ENCODE measurements at places on chromosomes 1 and 21.

DNA sequence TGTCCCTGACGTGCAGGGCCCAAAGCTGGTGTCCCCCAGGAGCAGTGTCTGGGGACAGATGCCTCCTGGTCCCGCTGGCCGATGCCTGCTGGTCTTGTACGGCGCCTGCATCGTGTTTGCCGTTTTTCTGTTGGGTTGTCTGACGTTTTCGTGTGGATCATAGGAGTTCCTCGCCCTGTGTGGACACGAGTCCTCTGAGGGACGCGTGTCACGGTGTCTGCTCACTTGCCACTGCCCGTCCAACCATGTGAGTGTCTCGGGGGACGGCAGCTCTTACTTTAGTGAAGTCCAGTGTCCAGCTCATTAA is 7.4 kb downstream of the MIB2 start:
- no peak for DNase-seq

- no peak for DNase-seq
Measured at GRCh38 chr21:32459972-32460371, 47.5 kb downstream of the EVA1C start.

GRCh38 chr1:91850708-91851107 is 35.2 kb downstream of the TGFBR3 start:
- no peak for DNase-seq

DNA sequence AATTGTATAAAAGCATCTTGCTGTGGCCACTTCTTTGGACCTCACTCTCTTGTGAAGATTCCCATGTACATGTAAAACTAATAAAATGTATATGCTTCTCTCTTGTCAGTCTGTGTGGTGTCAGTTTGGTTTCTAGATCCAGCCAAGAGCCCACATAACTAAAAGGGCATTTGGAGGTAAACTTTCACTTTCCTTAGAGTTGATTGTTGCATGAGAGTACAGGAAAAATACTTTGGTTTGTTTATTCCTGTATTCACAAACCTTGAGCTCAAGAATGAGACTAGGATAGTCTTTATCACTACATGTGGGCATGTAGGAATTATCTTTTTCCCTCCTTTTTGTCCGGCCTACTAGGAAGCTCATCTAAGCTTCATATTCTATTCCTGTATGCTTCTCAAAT is 50.9 kb downstream of the KCTD3 start:
- DNase-seq = no peak

- DNase-seq = no peak
Measured at GRCh38 chr1:182430263-182431068, 19.5 kb upstream of the RGSL1 start.

DNA sequence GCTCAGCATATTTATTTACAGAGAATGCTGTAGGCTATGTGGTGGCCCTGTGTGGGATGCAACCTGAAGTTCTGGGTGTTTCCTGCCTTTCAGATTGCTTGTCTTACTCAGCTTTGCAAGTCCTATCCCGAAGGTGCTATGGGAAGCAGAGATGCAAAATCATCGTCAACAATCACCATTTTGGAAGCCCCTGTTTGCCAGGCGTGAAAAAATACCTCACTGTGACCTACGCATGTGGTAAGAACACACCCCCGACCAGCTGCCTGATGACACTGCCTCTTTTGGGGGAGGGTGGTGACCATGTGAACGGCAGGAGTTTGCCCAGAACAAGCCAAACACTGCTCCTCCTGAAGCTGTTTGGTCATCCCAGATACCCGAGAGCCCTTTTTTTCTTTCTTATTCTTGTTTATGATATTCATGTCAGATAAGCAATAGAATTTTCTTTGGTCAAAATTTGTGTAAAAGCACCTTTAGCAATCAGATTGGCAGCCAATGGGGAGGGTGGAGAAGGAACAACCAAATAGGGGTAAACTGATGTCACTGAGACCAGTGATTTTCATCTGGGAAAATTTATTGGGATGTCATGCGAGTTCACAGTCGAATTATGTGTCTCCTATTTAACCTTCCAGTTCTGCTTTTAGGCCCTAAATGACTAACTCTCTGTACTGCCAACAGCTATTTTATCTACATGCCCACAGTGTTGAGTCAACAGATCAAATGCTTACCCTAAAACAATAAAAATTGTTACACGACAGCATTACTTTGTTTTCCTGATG is 82.6 kb downstream of the EVA1C start:
- DNase-seq = no peak

DNA sequence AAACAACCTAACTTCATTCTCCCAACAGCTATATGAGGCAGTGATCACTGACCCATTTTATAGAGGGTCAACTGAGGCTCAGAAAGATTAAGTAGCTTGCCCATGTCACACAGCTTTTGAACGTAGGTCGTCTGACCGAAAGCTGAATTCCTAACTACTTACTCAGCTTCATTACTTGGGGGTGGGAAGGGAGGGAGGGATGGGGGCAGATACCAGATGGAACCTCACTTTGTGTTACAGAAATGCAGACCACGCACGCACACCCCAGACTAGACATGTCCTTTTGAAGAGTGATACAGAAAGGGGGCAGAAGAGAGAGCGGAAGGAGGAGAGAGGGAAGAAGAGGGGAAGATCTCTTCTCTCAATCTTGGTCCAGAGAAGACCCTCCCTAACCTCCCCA is 2.3 kb downstream of the ADGRB2 start:
- no peak for DNase-seq

DNA sequence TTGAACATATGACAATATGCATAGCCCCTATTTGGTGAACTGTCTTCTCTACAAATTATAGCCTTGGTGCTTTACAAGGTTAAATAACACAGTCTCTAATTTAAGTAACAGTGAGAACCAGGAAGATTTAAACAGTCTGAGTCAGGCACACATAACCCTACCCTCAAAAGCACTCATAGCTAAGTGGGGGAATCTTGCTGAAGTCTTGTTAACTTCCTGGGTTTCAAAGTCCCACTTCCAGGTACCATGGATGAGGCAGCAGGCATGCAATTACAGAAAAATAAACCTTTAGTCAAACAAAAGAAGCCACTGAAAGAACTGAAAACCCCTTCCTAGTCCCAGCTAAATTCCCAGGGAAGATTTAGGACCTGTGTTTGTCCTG is 147.6 kb downstream of the PBX1 start:
- DNase-seq = no peak

DNA sequence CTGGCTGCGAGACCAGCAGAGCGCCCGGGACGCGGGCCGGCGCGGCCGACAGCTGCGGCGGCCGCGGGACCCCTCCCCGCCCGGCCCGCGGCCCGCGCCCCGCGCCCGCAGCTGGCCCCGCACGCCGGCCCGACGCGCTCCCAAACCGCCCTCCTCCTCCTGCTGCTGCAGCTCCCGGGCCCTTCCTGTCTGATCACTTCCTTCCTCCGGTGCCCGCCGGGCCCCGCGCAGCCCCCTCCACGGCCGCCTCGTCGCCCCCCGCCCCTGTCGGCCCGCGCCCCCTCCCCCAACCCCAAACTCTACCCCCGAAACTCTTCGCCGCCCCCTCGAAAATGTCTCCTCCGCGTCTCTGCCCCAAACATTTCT is 594 bp downstream of the LUZP1 start:
- DNase-seq = peak; percentile 9

- DNase-seq = no peak
Measured at GRCh38 chr1:232319072-232319471, 310.9 kb downstream of the SIPA1L2 start.

DNA sequence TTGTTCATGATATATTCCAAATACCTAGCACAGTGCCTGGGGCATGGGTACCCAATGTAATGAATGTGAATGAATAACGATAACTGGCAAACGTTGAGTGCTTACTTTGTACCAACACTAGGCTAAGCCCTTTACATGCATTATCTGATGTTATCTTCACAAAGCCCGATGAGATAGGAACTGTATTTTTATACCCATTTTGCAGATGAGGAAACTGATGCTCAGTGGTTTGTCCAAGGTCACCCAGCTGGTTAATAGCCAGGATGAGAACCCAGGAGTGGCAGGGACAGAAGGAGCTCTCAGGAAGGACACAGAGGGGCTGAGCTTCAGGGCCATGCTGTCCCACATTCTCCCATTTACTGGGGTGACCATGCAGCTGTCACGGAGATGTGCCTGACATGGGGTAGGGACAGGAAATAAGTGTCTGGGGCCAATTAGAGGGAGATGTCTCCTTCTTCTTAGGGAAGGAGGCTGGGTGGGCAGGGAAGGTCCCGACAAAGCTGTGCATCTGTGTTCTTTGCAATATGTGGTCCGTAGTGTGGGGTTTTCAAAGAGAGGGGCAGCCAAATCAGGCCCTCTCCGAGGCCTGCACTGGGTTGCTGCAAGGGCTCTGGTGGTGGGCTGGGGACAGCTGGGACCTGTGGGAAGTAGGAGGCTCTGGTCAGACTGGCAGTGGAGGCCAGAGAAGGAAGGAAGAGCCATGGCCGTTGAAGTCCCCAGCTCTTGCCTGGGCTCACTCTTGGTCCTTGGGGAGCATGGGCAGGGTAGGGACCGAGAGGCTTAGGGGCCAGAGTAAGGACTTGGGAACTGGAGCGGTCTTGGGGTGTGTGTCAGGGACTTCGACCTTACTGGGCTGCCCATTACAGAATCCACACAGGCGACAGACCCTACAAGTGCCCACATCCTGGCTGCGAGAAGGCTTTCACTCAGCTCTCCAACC is 26.6 kb downstream of the A3GALT2 start:
- DNase-seq = no peak

All from activated T-helper 1 cell treated with Interleukin-2 at 50 U/mL for 16 hours (primary cell).